NK-92 treated with Interleukin-12 subunit alpha and Interleukin-12 subunit beta, amount 100 ng/mL, for 24 hours (cell line): ENCODE measurements at places on chromosomes 13 and 19.
A peak's percentile ranks its signal among the peaks of the same experiment; 100 is the strongest.

- no peak for DNase-seq
Observed at GRCh38 chr13:87675851-87676250, 4.7 kb downstream of the SLITRK5 start.

GRCh38 chr19:38975861-38976271, 324 bp upstream of the FBXO17 start:
- no peak for DNase-seq

- no peak for DNase-seq
Observed at GRCh38 chr19:41521931-41522555, 53.9 kb upstream of the CEACAM21 start.

DNA sequence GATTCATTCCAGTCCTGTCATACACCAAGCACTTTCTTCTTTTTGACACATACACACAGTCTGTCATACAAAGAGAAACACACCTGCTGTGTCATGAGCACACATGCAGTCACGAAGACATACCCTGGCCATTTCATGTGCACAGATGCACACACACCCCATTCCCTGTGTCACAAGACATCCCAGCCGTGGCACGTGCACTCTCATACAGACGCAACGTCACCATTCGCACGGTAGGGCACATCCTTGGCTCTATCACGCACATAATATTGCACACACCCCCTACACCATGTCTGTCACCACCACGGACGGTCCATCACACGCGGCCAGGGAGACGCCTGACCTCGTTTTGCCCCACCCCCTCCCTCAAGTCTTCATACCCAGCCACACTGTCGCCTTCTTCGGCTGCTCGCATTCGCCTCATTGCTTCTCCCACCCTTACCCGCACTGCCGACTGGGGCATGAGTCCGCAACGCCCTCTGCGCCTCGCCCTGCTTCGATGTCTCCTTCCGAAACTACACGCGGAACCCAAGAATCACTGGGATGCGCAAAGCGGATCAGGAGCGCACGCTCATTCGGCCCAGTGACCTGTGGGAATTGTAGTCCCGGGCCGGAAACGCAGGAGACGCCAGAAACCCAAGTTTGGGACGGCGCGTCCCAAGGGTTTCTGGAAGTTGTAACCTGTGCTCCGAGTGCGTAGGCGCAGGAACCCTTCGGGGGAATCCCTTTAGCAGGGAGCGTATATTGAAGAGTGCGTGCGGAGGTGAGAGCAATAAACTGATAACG, 6.8 kb upstream of the ZNF283 start:
- DNase-seq = no peak

DNA sequence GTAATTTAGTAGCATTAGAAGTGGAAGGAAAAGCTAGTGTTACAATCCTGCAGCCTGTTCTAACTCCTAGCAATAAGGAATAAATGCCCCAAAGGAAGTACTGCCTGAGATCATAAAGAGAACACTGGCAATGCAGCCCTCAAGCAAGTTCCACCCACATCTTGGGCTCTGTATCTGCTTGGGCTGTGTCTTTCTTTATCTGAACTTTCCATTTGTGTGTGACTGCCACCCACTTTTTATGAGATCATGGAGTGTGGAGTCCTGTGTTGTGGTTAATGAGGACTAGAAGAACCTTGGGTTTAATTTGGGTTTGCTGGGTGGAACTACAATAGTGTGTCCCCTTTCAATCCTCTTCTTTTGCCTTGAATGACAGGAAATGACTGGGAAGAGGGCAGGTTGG, 38.2 kb downstream of the RFXAP start:
- no peak for DNase-seq

DNA sequence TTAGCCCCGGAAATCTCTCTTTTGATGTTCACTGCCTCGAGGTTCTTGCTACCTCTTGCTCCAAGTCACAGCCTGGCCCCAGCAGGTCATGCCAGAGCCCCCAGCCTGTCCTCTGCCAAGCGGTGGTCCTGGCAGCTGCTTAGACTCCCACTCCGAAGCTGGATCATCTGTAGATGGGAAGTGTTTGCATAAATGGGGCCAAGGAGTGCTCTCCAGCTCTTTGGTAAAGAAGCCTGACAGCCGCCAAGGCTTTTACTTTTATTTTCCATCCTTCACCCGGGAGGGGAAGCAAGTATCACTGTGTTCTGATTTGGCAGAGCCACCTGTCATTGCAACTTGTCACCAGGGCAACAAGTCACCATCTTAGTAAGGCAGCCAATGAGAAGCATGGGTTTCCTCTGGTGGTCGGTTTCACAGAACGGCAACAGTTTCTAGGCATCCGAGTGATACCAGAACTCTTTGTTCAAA, 10.6 kb upstream of the RETN start:
- DNase-seq = no peak

GRCh38 chr13:40597735-40598365, 68.6 kb downstream of the FOXO1 start:
- no peak for DNase-seq

DNA sequence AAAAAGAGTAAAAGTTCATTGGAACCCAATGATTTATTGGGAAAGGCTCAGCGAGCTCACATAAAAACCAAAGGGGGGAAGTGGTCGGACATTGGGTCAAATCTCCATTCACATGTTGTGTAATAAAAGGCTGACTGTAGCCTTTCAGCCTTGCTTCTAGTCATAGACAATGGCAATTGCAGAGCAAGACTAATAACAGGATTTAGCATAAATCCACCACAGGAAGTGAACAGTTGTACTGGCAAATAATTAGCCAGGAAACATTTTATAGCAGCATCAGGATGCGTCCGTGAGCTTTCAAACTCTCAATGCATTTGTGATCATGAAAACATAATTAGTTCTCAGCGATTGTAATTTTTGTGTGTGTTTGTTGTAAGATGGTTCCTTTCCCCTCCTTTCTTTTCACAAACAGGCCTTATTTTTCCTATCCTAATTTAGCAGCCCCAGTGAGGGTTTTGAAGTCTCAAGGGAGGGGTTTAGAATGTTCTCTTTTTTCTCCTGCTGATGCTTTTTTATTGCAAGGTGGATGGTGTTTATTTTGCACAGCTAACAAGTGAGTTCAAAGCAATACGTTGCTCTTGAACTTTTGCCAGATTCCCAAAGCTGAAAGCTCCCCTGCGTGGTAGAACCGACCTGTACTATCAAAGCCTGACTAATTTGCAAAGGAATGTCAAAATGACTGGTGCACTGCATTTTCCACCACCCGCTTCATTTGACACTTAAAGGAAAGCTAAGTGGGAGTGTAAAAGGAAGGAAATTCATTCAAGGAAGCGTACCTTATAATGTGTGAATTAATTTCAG, 105.6 kb downstream of the SPRY2 start:
- no peak for DNase-seq

GRCh38 chr13:106568299-106569003, 514 bp upstream of the ARGLU1 start:
- peak; percentile 14 for DNase-seq

DNA sequence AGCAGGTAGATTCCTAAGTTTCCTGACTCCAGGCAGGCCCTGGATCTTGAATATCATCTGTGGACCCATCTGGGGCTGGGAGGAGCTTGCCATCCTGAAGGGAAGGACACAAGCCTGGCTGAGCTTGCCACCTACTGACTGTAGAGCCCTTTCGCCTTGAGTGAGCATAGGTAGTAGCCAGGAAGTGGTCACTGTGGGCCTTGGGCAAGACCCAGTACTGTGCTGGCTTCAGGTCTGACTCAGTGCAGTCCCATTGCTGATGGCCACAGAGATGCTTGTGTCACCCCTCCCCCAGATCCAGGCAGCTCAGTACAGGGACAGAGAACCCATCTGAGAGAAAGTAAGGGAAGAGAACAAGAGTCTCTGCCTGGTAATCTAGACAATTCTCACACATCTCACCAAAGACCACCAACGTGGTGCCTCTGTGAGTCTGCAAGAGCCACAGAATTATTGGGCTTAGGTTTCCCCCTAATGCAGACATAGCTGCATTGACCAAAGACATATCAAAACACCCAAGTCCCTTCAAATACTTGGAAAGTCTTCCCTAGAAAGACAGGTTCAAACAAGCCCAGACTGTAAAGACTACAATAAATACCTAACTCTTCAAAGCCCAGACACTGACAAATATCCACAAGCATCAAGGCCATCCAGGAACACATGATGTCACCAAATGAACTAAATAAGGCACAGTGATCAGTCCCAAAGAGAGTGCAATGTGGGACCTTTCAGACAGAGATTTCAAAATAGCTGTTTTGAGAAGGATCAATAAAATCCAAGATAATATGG, 108.2 kb upstream of the WASF3 start:
- peak; percentile 6 for DNase-seq

DNA sequence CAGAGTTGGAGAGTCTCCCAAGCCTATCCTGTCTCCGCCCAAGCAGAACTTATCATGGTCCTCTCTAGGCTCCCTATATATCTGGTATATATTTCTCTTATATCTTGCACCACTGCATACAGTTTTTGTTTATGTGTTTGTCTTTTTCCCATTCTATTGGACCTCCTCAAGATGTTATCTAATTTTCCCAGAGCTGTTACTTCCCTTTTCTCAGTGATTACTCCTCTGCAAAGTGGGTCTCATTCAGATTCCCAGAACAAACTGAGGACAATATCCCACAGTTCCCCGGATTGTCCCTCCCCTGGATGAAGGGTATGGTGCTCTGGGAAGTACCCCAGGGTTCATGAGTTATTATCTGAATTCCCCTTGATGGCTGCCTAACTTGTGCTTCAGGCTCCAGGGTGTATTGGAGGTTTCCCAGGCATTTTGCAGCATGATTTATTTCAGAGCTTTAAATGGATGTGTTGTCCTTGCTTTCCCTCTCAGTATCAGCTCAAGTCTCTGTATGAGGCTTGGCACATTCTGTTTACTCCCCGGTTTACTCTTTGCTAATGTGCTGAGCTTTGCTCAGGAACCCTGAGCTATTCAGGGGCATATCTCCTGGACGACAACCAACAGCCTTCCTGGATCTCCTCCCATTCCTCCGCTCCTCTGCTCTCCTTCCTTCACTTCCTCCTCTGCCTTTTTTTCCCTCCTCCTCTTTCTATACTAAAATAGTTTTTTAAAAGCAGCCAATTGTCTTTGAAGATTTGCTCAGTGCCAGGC, 329.3 kb downstream of the SPRY2 start:
- no peak for DNase-seq

DNA sequence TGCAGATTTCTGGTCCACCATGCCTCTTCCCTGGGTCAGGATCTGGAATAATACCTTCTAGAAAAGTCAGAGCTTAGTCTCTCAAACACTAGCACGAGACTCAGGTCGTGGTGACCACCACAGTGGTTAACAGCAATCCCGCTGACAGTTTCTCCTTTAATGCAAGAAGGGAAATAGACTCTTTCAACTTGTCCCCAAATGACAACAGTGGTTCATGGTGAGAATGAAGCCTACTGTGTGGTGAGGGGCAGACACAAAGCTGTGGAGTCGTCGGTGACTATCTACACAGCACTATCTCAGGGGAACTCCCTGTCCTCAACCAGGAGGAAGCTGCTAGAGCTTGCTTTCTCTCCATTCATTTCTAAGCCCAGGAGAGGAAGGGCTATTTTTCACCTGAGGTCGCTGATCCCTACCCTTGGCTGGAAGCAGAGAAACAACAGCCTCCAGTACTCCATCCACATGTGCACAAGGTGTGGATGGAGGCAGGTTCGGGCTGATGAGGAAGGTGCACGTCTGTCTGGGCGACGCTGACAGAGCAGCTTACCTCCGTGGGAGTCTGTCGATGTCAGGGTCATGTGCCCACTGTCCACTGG, 72.4 kb downstream of the STK24 start:
- peak; percentile 45 for DNase-seq

DNA sequence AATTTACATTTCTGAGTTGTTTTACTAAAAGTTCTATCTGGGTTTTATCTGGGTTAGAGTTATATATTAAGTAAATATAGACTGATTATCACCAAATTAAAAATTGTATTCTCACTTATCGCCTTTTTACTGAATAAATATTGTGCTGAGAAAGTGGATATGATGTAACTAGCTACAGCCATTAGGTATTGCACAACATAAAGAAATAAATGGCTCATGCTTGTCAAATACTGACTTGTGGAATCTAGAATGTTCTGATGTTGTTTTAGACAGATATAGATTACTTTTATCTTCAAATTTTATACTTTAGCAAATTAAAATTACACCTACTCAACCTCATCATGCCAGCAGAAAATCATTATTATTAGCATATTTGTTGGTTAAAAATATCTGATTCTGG, 1277.1 kb upstream of the MIR17HG start:
- no peak for DNase-seq

- DNase-seq = no peak
Observed at GRCh38 chr13:101728021-101728420, 275.5 kb downstream of the ITGBL1 start.

- DNase-seq = no peak
Observed at GRCh38 chr13:109868578-109869311, 82.4 kb upstream of the IRS2 start.

DNA sequence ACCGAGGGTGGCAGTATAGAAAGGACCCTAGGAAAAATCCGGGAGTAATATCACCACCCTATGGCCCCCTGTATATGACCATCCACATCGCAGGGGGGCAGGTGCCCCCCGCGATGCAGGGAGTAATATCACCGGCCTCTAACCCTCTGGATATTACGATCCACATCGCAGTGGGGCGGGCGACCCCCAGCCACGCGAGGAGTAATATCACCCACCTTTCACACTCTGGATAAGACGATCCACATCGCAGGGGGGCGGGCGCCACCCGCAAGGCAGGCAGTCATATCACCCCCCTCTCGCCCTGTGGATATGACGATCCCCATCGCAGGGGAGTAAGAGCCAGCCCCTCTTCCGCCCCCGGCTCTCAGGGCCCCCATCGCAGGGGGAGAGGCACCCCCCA, 76.7 kb upstream of the RUBCNL start:
- no peak for DNase-seq

GRCh38 chr13:43375797-43376465, 352.5 kb downstream of the DNAJC15 start:
- DNase-seq = no peak

DNA sequence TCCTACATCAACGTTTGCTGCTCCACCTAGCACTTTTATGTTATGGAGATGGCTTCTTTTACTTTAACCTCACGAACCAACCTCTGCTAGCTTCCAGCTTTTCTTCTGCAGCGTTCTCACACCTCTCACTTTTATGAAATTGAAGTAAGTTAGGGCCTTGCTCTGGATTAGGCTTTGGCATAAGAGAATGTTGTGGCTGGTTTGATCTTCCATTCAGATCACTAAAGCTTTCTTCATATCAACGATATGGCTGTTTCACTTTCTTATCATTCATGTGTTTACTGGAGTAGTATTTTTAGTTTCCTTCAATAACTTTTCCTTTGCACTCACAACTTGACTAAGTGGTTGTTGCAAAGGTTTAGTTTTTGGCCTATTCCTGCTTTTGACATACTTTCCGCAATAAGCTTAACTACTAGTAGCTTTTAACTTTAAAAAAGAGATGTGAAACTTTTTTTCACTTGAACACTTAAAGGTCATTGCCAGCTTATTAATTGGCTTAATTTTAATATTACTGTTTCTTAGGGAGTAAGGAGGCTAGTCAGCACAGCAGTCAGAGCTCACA, 60.0 kb upstream of the SPRY2 start:
- DNase-seq = no peak

GRCh38 chr19:40960780-40961179, 30.3 kb upstream of the CYP2B6 start:
- no peak for DNase-seq

GRCh38 chr19:41902594-41902993, 19.6 kb downstream of the ARHGEF1 start:
- no peak for DNase-seq
